Right lobe of liver (tissue), 6 donors: ENCODE measurements at places on chromosomes 16 and 17.

GRCh38 chr17:57499648-57500049 lies 243.3 kb downstream of the MSI2 start:
- DNase-seq = no peak
- no peak overlapping the region for H3K4me3 ChIP-seq
- no peaks in the 10 kb centered on the region for H3K27me3 ChIP-seq

- peak; percentile 60 for DNase-seq
- peak overlapping the region; percentile 96 for H3K4me3 ChIP-seq
- peak overlapping the region; percentile 47 for H3K27ac ChIP-seq
These were observed 667 bp downstream of the OGFOD1 start for GRCh38 chr16:56451753-56452689.

DNA sequence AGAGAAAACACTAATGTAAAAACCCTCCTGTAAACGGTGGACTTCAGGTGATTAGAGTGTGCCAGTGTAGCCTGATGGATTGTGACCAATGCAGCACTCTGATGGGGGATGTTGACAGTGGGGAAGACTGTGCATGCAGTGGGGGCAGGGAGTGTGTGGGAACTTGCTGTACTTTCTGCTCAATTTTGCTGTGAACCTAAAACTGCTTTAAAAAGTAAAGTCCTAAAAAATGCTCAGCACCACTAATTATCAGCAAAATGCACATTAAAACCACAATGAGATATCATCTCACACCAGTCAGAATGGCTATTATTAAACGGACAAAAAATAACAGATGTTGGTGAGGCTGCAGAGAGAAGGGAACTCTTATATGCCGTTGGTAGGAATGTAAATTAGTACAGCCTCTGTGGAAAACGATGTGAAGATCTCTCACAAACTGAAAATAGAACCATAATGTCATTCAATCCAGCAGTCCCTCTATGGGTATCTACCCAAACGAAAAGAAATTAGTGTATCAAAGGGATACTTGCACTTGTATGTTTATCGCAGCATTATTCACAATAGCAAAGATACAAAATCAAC lies 9.7 kb upstream of the ULK2 start:
- no peak overlapping the region for H3K4me3 ChIP-seq
- no peak overlapping the region for H3K27ac ChIP-seq
- H3K36me3 ChIP-seq = no peaks in the 10 kb centered on the region
- H3K27me3 ChIP-seq = no peaks in the 10 kb centered on the region
- no peak for DNase-seq

DNA sequence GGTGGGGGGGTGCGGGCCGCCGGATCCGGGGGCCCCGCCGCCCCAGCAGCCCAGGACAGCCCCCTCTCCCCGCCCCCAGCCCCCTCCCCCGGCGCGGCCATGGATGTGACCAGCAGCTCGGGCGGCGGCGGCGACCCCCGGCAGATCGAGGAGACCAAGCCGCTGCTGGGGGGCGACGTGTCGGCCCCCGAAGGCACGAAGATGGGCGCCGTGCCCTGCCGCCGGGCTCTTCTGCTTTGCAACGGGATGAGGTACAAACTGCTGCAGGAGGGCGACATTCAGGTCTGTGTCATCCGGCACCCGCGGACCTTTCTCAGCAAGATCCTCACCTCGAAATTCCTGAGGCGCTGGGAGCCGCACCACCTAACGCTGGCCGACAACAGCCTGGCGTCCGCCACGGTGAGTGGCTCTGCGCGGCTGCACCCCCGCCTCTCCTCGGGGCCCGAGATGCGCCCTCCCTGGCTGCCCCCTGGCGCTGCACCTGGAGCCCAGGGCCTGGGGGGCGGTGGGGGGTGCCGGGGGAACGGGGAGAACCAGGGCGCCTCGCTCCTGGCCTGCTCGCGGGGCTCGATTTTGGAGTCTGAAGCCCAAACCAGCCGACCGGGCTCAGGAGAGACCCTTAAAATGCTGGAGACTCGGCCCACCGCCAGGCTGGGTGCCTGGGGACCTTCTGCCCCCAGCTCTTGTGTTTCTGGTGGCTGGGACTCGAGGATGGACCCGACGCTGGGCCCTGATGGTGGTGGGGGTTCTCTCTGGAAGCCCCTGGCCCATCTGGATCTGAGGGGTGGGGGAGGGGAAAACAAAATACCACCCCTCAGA lies 744 bp downstream of the CMIP start:
- no peaks in the 10 kb centered on the region for H3K36me3 ChIP-seq
- H3K27me3 ChIP-seq = no peaks in the 10 kb centered on the region
- no peaks in the 10 kb centered on the region for H3K4me1 ChIP-seq
- DNase-seq = peak; percentile 59

DNA sequence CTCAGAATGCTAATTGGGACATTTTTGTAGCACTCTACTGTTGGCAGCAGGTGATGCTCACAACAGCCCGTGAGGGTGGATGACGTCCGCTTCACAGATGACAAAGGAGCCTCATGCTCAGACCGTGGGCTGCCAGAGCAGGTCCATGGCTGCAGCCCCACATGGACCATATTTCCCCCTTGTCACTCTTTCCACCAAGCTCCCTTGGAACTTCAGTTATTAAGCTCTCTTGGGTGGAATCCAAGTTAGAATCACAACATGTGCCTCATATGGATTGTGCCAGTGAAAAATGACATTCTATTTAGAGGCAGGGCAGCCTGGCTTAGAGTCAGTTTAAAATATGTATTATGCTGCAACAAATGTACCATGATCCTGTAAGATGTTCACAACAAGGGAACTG lies 33.2 kb upstream of the STH start:
- no peak overlapping the region for H3K4me3 ChIP-seq
- H3K27ac ChIP-seq = no peak overlapping the region
- no peaks in the 10 kb centered on the region for H3K36me3 ChIP-seq
- DNase-seq = no peak
- no peaks in the 10 kb centered on the region for H3K27me3 ChIP-seq

GRCh38 chr17:42655528-42655927 lies 3.6 kb upstream of the TUBG2 start:
- DNase-seq = no peak
- no peaks in the 10 kb centered on the region for H3K4me1 ChIP-seq
- H3K36me3 ChIP-seq = no peaks in the 10 kb centered on the region
- H3K27ac ChIP-seq = no peak overlapping the region
- H3K4me3 ChIP-seq = no peak overlapping the region

DNA sequence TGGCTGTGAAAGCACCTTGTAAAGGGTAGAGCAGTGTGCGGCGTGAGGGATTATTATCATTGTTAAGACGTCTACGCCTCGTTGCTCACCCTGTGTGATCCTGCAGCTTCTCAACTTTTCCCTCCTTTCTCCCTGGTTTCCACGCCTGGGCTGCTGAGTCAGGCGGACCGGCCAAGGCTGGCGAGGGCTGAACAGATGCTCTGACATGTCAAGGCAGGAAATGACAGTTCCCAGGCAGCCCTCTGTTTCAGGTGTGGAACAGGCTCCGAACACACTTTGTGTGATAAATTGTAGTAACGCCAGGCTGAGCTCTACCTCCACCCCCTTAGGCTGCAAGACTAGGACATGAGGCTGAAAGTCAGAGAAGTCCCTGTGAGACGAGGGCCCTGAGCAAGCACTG lies 46.0 kb upstream of the TBX2 start:
- no peak for DNase-seq
- no peaks in the 10 kb centered on the region for H3K4me1 ChIP-seq
- no peaks in the 10 kb centered on the region for H3K27me3 ChIP-seq
- no peak overlapping the region for H3K4me3 ChIP-seq
- H3K36me3 ChIP-seq = no peaks in the 10 kb centered on the region
- no peak overlapping the region for H3K27ac ChIP-seq

GRCh38 chr17:15123593-15124263 lies 141.4 kb downstream of the PMP22 start:
- no peaks in the 10 kb centered on the region for H3K36me3 ChIP-seq
- H3K27ac ChIP-seq = no peak overlapping the region
- H3K4me1 ChIP-seq = no peaks in the 10 kb centered on the region
- no peak overlapping the region for H3K4me3 ChIP-seq
- DNase-seq = no peak
- H3K27me3 ChIP-seq = no peaks in the 10 kb centered on the region
